ENCODE measurements at places on chromosomes 7 and 10. TPM values are rescaled to one million over a fixed set of nuclear protein-coding genes. Genes with fewer than 3 reads are reported as not detected.
A peak's percentile ranks its signal among the peaks of the same experiment; 100 is the strongest.

Gene SH2D4B
- total RNA-seq: under 0.01 TPM

Gene MYL10
- total RNA-seq: not detected

Gene BHLHA15
- 2.3 TPM for total RNA-seq

Gene PDZD7
- 0.13 TPM for total RNA-seq

Gene C10orf143
- 0.26 TPM for total RNA-seq

Gene ACSL5
- not detected for total RNA-seq

Gene GPR146
- total RNA-seq: 1.0 TPM

Gene SUGCT
- 7.4 TPM for total RNA-seq

Gene AGAP6
- 3.5 TPM for total RNA-seq

Gene CYP3A4
- not detected for total RNA-seq

Gene CDK1
- total RNA-seq: 0.64 TPM

Gene OPALIN
- not detected for total RNA-seq

DNA sequence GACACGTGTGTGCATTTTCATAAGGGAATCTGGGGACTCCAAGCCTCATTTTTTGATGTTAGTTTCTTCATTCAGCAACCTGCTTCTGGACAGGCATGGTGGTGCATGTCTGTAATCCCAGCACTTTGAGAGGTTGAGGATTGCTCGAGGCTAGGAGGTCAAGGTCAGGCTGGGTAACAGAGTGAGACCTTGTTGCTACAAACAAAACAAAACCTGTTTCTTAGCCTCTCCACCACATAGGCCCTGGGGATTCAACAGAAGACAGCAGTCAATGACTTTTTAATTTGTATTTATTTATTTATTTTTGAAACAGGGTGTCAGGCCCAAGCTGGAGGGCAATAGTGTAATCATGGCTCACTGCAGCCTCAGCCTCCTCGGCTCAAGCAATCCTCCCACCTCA is 6.9 kb upstream of the CYTH3 start:
- DNase-seq: no peak

DNA sequence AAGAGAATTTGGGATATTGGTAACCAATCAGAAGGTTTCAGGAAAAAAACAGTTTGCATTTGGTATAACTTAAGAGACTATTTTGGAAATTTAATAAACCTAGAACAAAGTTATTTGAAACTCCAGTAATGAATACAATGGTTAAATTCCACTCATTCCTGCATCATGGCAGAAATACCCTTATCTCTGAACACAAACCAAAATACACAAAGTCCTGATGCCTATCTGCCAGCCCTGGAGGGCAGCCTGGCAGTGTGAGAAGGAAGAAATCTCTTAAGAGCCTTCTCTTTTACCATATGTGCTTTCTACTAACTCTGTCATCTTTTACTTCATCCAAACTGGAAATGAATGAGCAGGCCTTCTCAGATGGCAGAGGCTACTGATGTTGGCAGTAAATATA is 147.1 kb upstream of the LYZL1 start:
- no peak for DNase-seq

DNA sequence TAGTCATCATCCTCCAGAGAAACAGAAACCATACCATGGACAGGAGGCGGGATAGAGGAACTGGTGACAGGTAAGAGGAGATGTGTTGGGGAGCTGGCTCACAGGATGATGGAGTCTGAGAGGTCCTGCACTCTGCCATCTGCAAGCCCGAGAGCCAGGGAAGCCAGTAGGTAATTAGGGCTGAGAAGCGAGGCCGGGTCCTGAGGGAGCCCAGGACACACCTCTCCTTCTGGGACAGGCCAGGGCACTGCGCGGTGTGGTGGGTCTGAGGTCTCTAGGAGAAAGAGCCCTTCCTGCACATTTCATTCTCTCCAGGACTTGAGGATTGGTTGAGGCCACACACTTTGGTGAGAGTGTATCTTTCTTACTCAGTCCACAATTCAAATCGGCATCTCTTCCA is 415.5 kb downstream of the GLRX3 start:
- no peak for DNase-seq

DNA sequence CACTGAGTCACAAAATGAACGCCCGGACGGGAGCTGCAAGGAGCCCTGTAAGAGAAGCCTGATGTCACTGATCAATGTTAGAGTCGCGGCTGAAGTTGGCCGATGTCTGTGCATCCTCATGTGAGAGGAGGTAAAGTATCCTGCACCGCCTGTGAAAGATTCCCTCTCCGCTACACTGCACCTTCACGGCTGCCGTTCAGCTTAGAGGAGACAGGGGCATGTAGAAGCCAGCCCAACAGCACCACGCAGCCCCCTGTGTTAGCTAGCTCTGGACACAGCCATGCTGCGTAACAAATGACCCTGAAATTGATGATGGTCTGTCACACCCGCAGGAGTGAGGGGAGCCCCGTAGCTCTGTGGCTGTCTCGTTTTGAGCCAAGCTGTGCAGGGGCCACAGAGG is 81.5 kb upstream of the DIP2C start:
- DNase-seq: no peak

GRCh38 chr10:79137826-79138225 is 69.1 kb downstream of the ZMIZ1 start:
- no peak for DNase-seq

DNA sequence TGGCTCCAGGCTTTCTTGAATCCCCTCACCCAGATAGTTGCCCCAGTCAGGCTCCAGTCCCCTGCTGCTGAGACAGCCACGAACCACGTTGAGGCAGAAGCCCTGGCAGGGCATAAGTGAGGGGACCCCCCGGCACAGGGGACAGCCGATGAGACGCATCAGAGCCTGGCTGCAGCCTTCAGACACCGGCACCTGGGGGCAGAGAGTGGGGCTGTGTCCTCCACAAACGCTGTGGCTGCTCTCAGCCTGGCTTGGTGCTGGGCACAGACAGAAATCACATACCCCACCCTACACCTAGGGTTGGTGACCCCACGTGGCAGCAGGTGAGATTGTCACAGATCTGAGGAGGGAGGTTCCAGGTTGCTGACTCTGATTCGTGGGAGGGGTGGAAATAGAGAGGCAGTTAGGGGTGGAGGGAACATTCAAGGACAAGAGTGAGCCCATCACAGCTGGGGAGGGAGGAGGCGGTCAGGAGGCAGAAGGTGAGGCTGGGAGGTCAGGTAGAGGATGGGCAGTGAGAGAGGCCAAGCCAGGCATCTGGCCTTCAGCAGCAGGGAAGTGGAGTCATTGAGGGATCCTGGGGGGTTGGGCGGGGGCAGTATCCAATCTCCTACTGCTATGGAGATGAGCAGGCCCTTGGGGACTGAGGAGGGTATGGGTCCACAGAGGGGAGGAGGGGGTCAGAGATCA is 3.2 kb downstream of the GPC2 start:
- no peak for DNase-seq

- no peak for DNase-seq
Observed at GRCh38 chr7:23445326-23445725, 25.0 kb downstream of the IGF2BP3 start.

GRCh38 chr10:70404787-70405036 is 767 bp downstream of the EIF4EBP2 start:
- no peak for DNase-seq

DNA sequence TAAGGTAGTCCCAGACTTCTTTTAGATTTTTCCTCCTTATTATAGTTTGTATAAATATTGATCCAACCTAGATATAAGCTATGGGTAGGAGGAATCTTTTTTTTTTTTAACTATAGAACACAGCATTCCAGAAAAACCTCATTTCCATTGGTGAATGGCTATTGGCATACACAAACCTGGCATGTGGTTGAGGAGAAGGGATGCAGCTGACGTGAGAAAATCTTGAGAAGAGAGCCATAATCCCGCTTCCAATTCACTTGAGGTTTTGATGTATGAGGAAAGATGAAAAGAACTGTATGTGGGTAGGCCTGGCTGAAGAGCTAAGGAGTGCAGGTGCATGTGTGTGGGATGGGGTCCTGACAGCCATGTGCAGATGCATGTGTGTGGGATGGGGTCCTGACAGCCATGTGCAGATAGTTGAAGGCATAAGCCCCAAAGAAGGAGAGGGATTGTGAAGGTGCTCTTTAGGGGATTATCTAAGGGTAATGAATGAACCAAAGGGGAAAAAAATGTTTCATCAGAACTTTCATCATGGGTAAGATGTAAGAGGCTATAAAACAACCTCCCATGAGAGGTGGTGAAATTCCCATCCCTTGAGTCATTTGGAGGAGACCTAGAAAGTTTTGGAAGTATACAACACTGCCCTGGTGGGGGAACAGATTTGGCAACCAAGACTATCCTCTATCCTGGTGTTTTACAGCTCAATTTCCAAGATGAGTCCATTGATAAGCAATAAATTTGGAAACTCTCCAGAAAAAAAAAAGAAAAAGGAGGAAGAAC is 3.8 kb upstream of the PKD2L1 start:
- DNase-seq: no peak

DNA sequence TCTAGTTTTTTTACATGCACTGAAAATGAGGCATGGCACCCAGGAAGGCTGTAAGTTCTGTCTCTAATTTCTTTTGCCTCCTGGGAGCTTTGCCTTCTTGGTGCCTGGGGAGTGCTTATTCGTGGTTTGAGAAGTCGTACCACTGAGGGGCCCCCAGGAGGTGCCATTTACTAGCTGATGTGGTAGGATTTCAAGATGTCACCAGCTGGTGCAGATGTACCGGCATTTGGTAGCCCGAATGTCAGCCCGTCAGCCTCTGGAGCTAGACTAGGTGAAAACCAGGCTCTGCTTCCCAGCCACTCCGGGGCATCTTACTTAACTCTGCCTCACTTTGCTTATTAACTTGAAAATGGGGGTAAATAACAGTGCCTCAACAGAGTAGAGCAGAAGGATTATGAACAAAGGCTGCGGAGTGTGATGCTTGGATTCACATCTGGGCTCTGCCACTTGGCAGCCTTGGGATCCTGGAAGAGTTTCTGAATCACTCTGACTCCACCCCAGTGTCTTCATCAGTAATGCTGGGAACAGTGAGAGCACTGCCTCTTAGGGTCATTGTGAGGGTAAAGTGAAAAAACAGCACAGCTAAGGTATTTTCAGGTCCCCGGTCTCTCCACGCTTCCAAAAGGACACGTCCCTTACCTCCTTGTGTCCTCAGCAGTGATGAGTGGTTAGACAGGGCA is 31.4 kb upstream of the BTBD16 start:
- no peak for DNase-seq

GRCh38 chr7:124652237-124652636 is 113.4 kb downstream of the GPR37 start:
- peak; percentile 55 for DNase-seq

DNA sequence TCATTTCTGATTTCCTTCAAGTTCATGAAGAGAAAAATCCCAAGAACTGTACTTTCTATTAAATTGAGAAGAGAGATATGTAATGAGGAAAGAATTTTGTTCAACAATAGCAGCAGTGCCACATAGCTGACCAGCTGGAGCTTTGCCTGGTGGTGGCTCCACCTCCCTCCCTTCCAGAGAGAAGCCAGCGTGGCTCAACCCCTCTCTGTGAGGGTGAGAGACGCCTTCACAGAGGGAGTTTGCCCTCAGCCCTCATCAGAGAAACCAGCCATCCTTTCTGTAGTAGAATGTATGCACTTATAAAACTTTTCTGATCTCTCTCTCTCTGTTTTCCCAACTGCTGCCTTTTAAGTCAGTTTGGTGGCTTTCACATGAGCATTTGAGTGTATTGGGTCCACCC is 20.5 kb upstream of the COL1A2 start:
- DNase-seq: peak; percentile 21

DNA sequence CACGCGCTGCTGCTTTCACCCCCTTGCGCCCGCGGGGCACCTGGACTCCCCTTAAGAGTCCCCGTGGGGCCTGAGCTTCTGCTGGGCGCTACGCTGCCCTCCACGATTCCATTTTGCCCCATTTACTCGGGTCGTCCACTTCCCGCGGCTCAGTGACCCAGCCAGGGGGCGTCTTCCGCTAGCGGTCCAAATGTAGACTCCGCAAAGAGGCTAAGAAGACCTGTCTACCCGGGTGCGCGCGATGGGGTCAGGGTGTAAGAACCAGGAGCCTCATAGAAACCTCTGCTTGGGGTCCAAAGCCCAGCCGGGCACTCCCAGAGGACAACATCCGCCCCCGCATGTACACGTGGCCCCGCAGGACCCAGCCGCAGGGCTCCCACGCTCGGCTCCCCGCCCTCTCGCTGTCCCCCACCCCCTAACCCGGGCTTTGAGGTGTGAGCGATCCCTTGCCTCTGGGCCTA is 5.2 kb upstream of the HMX2 start:
- no peak for DNase-seq

GRCh38 chr7:121041516-121042148 is 53.1 kb downstream of the CPED1 start:
- no peak for DNase-seq

GRCh38 chr10:14423111-14423744 is 92.5 kb upstream of the FRMD4A start:
- DNase-seq: no peak

DNA sequence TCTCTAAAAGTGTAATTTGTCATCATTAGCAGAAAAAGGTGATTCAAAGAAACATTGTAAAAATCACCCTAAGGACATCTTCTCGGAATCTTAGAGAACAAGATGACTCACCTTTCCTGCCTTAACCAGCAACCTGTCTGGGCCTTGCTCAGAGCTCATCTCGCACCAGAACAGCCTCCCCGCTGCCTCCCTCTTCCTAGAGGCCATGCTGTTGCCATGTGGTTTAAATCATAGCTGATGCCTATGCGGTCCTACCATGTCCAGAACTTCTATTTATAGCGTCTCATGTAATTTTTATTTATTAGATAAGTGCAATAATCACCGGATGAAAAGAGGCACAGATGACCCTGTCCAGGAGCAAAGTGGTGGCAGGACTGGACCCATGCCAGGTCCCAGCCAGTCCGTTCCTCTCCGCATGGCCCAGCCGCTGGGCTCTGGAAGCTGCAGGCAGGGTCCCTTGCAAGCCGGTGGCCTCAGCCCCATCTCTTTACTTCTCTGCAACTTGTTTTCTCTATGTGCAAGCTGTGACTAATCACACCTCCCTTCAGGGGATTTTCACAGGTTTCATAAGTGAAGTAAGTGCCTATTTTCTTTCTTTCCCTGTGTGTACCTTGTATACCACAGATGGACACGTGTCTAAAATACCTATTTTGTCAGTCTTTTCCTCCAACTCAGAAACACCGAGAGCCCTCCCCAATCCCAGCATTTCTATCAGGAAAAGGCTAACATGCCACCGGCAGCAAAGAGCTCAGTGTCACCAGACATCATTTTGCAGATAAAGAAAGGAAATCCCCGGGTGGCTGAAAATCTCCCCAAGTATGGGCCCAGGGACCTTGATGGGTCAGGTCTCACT is 27.1 kb downstream of the KLF6 start:
- DNase-seq: peak; percentile 98

DNA sequence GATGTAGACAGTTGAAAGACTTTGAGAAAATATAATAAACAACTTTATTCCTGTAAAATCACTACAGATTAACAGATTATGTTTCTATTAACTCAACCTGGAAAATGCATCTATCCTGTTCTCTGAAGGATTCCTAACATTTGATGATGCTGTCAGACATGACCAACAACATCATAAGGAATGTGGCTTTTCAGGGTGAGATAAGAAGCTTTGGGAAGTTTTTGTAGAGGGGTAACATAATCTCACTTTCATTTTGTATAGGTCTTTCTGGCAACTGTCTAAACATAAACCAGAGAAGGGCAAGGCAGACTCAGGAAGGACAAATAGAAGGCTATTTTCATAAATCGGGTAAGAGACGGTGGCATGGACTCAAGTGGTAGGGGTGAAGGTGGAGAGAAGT is 112.2 kb downstream of the TES start:
- DNase-seq: peak; percentile 17

GRCh38 chr10:110556296-110556695 is 11.2 kb upstream of the SMC3 start:
- DNase-seq: no peak

GRCh38 chr7:46492466-46492865 is 571.4 kb upstream of the IGFBP3 start:
- DNase-seq: peak; percentile 21

GRCh38 chr7:52209614-52210013 is 825.8 kb upstream of the POM121L12 start:
- no peak for DNase-seq

- no peak for DNase-seq
Observed at GRCh38 chr10:8731121-8732095, 676.9 kb downstream of the GATA3 start.
